Thyroid gland (tissue), 4 donors: ENCODE measurements at places on chromosomes 16 and 17. TPM values are rescaled to one million over a fixed set of nuclear protein-coding genes. Genes with fewer than 3 reads are reported as not detected.

DNA sequence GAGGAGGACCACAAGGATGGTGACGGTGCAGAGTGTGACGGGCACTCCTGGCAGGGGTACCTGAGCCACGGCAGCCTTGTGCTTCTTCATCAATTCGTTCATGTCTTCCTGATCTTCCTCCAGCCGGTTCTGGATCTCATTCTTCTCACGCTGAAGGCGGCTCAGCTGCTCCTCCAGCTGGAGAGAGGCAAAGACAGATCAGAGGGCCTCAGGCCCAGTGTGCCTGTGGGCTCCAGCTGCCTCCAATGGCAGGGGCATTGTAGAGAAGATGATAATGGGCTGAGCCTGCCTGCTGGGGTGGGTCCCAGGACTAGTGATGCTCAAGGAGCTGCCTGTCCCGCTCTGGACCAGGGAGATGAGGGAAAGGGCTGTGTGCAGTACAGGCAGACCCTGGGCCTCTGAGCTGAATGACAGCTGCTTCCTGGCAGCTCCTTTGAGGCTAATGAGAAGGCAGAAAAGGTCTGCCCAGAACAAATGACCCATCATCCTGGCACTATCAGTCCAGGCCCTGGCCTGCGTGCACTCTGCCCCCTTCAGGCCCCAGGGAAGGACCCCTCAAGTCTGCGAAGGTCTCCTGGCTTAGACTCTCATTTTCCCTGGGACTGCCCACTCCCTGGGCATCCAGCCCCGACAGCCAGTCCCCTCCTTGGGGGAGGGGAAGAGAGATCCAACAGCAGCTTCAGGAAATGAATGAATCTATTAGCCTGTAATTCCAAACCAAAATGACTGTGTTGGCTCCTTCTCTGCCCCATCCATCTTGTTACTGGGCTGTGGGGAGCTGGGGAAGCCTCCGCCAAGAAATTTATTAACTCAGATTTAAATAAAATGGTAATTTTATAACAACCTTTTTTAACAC, 48.0 kb downstream of the PIPOX start:
- DNase-seq = no peak
- H3K4me1 ChIP-seq = no peaks in the 10 kb centered on the region
- H3K36me3 ChIP-seq = peaks cover 59% of the 10 kb centered on the region
- H3K4me3 ChIP-seq = no peak overlapping the region
- H3K27me3 ChIP-seq = no peaks in the 10 kb centered on the region
- no peak overlapping the region for H3K27ac ChIP-seq

GRCh38 chr17:19943026-19943425, 34.6 kb downstream of the AKAP10 start:
- H3K27me3 ChIP-seq = no peaks in the 10 kb centered on the region
- H3K4me3 ChIP-seq = no peak overlapping the region
- H3K27ac ChIP-seq = no peak overlapping the region
- no peaks in the 10 kb centered on the region for H3K36me3 ChIP-seq
- peaks cover 7% of the 10 kb centered on the region for H3K4me1 ChIP-seq

TOM1L1 gene
- 109 TPM for total RNA-seq

DNA sequence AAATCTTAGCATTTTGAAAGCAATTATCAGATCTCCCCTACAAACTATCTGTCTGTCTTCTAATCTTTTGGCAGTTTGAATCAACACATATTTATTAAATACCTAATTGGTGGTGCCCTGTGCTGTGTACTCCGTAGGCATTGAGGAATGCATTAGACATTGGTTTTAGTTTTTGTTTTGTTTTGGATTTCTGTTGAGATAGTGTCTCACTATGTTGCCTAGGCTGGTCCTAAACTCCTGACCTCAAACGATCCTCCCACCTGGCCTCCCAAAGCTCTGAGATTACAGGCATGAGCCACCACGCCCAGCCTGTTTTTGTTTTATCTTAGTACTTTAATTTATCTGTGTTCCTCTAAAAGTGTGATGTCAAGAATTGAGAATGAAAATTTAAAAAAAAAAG, 124.8 kb upstream of the RBL2 start:
- no peaks in the 10 kb centered on the region for H3K4me1 ChIP-seq
- H3K4me3 ChIP-seq = no peak overlapping the region
- H3K27ac ChIP-seq = no peak overlapping the region
- H3K27me3 ChIP-seq = no peaks in the 10 kb centered on the region
- DNase-seq = no peak
- H3K36me3 ChIP-seq = peaks cover 65% of the 10 kb centered on the region

FBXO39 gene
- total RNA-seq = 2.1 TPM

RPUSD1 gene
- total RNA-seq = 15.5 TPM

MGRN1 gene
- total RNA-seq = 70.1 TPM

DNA sequence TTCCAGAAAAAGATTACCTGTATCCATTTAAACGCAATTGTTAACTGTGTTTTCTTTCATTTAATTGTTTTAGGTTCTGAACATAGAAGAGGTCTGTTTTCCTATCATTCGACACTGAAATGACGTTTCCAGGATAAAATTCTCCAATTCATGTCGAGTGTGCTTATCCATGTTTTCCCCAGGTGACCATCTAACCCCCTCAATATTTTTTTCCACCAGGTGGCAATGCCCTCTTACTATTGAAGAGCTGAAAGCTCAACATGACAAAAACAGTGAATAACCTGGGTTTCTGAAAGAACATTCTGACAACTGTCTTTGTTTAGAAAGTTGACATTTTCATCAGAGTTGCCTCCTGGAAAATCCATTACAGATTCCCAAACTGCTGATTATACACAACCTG, 948.7 kb downstream of the KCNJ2 start:
- DNase-seq = peak; percentile 3
- no peak overlapping the region for H3K4me3 ChIP-seq
- no peaks in the 10 kb centered on the region for H3K27me3 ChIP-seq
- no peak overlapping the region for H3K27ac ChIP-seq

DNA sequence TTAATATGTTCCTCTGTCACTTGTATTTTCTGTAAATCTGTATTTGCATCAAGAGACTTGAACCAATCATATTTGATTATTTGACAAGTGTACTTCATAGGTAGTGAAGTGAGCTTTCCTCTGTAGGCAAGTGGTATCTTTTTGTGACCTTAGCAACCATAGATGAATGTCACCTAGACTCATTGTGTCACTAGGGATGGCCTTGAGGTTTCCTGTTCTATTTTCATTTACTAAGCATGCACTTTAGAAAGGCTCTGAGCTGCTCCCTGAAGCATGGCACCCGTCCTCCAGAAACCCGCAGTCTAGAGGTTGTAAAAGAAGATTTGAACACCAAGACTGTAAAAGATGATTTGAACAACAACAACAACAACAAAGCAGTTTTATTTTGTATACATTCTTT, 151.7 kb downstream of the PRKCB start:
- no peaks in the 10 kb centered on the region for H3K4me1 ChIP-seq
- no peaks in the 10 kb centered on the region for H3K27me3 ChIP-seq
- DNase-seq = no peak
- H3K27ac ChIP-seq = no peak overlapping the region
